ENCODE measurements at places on chromosomes 7 and 10.

GRCh38 chr7:80609751-80610150 is 28.7 kb upstream of the CD36 start:
- no peak for DNase-seq

- no peak for DNase-seq
These were observed 18.6 kb downstream of the RABGEF1 start for GRCh38 chr7:66758950-66759628.

DNA sequence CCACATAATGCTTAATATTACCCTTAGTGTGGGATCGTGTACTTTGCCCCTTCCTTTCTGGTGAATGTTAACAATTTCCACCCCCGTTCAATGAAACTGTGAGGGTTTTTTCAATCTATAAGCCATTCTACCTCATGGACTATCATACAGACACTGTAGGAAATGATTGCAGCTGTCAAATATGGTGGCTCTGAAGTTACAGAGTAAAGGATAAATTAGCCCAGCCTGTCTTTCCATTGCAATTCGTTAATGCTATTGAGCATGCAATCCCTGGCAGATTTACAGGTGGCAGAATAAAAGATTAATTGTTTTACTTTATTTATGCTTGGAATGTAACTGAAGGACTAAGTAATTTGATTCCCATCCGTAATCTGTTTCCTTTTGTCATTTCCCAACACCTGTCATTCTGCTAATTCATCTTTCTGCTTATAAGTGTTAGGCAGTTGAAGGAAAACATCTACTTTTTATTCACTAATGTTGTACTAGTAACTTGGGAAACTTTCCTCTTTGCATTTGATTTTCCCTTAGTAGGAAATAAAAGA is 1211.6 kb upstream of the LRRN3 start:
- no peak for DNase-seq

DNA sequence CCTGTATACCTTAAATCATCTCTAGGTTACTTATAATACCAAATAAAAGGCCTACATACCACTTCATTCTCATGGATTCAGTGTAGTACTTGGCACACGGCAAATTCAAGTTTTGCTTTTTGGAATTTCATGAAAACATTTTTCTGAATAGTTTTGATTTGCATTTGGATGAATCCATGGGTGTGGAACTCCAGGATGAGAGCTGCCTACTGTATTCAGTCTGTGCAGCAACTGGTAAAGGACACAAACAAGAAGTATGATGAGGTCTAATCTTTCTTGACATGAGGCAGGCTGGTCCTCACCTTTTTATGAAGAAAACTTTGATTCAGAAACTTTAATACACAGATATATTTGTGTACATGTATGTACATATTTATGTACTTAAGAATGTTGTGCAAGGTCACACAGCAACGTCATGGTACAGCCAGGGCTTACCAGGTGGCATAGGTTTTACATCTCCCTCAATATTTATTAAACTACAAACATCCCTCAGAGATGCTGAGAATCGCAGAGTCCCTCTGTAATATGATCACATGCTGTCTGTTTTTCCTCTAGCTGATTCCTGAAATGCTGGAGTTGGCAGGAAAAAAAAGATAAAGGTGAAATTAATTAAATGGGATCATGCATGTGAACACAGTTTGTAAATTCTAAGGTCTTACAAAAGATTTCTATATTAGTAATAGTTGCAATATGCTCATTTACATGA is 239.6 kb downstream of the PRKG1 start:
- DNase-seq, result peak; percentile 21

DNA sequence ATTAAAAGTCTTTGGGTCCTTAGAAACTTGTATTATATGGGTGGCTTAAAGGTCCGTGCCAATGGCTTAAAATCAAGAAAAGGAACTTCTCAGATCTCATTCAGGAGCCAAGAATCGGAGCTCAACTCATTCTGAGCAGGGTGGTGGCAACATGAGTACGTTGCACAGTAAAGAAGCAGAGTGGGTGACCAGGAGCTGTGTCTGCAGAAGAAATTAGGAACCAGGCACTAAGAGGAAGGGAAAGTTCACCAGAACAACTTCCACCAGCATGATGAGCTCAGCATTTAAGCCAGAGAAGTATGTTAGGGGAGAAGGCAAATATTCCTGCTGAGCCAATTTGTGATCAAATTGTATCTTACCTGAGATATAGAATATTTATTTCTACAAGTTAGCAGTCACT is 236.0 kb upstream of the NRP1 start:
- no peak for DNase-seq

DNA sequence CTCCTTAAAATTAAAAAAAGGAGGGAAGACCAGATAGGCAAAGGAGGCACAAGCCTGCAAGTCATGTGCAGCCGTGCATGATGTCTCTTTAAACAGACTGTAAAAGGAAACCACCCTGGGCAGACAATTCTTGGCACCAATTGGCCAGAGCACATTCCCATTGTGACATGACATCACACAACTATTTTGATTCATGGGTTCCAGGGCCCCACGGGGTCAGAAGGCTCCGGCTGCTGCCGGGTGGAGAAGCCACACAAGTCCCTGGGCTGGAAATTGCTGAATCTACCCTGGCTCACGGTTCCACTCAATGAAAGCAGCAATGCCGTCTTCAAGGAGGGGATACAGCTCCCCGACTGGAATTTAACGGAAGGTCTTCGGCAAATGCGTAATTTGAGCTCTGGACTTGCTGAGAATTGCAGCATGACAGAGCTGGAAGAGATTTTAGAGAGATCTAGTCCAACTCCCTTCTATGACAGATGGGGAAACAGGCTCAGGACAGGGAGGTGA is 140.5 kb downstream of the PRKAG2 start:
- DNase-seq, result peak; percentile 80

DNA sequence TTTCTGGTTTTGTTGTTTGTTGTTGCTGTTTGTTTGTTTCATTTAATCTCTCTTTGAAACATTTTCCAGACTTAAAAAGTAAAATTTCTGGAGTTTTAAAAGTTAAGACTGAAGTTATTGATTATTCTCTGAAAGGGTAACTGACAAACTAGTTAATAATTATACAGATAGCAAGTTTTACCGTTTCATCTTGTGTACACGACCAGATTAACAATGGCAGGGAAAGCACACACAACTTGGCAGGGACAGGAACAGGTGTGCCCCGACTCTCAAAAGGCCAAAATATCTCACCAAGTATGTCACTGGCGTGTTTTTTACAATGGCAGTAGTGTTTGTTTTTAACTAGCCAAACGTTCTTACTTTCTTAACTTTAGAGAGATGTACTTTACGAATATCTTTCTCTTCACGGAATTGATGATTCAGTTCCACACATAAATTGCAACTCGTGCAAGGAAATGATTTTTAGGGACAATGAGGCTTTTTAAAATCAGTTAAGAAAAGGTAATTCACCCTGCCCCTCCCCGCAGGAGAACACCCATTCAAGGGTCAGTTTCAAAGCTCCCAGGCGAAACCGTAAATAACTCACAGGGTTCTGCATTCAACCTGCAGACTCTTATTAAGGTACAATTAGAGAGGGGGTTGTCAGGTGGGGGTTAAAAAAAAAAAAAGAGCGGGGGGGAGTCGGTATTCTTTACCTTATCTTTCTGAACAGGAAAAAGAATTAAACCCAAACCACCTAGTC is 3.5 kb downstream of the CTBP2 start:
- no peak for DNase-seq

DNA sequence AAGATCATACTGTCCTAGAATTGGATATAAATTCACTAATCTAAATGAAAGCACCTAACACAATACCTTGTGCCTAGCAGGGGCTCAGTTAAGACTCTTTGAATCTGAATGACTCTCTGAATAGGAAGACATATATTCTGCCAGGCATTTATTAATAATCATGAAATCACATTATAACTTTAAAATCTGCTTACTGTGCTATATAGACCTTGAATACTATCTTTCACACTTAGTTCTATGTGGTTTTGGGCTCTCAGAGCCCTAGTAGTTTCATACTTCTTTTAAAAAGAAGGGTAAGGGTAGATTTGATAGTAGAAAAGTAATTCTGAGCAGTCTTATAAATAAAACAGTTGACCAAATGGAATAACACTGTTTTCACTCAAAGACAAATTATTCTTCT is 10.2 kb downstream of the UBN2 start:
- no peak for DNase-seq

GRCh38 chr7:75813781-75814236 is at the start of gene CCL24:
Gene CCL24, minus strand, starts transcription at chr7:75813806. Its CDS starts 91 bp downstream, at chr7:75813715.
- no peak for DNase-seq

DNA sequence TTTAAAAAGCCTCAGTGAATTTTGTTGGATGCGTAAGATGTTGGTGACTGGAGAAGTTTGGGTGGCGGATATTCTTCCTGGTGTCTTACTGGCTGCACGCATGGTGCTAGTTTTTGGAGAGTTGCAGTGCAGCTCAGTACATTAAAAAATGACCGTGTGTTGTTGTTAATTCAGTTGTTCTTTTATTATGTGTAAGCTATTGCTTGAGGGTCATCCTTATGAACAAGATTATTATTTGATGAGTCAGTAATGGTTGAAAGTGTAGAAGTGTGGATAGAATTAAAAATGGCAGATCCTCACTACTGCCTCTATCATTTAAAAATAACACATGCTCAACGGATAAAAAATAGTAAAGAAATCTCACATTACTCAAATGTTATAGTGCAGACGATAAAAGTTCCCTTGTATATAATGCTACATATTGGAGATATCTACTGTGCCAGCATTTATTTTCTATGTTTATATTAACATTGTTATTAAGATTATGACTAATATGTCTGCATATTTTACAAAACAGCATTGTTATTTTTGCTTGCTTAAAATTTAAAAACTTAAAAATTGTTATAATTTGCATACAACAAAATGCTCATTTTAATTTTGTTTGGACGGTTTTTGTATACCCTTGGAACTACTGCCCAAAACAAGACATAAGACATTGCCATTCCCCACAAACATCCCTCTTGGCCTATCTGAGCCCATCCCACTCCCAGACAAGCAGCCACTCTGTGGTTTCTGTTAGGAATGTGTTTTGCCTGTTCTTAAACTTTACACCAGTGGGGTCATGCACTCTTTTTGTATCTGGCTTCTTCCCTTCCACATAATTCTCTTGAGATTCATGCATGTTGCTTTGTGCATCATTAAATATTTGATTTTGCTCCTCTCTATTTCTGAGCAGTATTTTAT is 142.0 kb downstream of the DOCK1 start:
- DNase-seq, result no peak
